COR-L47 (cell line): ENCODE measurements at places on chromosomes 12 and 14.

- DNase-seq = no peak
Observed at GRCh38 chr12:16618256-16618655, 12.3 kb upstream of the LMO3 start.

DNA sequence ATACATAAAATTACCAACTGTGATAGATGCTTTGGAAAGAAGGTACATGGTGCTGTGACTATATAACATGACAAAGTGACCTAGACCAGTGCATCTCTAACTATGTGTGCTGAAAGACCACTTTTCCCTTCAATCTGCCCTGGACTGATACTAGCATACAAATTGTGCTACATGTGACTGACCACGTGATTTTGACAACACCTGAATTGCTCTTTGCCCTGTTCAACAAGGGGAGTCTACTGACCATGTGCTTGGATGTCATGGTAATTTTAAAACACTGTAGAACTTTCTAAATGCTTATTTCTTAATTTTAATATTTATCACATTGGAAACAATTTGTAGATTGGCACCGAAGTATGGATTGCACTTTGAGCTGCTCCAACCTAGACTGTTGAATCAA lies 142.4 kb downstream of the CAND1 start:
- DNase-seq = no peak

- no peak for DNase-seq
Observed at GRCh38 chr14:90573385-90574105, 176.7 kb downstream of the CALM1 start.

DNA sequence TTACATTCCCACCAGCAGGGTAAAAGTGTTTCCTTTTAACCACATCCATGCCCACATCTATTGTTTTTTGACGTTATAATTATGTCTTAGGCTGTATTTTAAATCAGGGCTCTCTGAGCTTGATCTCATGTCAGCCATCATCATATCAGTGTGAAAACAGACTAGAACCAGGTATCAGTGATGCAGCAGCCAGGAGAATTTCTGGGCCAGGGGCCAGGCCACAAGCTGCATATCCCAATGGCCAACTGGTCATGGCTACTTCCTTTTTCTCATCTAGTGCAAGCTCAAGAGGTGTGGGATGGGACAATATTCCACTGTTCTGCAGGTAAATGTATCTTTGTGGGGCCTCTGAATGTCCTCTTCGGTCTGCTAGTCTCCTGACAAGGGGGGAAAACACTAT lies 125.1 kb downstream of the CRADD start:
- no peak for DNase-seq

DNA sequence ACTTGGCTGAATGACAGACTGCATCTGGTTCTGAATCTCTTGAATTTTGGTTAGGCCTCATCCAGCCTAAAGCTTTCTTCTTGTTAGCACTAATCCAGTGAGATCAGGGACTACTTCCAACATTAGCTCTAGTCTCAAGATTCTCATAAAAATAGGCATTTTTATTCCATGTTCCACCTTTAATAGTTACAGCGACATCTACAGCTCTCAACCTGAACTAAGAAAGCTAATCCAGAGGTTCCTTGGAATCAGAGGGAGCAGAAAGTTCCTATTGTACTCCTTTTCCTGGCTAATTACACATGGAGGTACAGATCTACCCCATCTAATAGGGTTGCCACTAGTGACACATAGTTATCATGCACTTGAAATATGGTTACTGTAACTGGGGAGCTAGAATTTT lies 391.9 kb downstream of the RMST start:
- no peak for DNase-seq
